ENCODE measurements at places on chromosomes 3 and 15.
A peak's percentile ranks its signal among the peaks of the same experiment; 100 is the strongest.

GRCh38 chr3:121531269-121531668 lies 14.5 kb downstream of the POLQ start:
- no peak for DNase-seq

- DNase-seq = no peak
These were observed 228.7 kb downstream of the MBNL1 start for GRCh38 chr3:152497457-152497856.

DNA sequence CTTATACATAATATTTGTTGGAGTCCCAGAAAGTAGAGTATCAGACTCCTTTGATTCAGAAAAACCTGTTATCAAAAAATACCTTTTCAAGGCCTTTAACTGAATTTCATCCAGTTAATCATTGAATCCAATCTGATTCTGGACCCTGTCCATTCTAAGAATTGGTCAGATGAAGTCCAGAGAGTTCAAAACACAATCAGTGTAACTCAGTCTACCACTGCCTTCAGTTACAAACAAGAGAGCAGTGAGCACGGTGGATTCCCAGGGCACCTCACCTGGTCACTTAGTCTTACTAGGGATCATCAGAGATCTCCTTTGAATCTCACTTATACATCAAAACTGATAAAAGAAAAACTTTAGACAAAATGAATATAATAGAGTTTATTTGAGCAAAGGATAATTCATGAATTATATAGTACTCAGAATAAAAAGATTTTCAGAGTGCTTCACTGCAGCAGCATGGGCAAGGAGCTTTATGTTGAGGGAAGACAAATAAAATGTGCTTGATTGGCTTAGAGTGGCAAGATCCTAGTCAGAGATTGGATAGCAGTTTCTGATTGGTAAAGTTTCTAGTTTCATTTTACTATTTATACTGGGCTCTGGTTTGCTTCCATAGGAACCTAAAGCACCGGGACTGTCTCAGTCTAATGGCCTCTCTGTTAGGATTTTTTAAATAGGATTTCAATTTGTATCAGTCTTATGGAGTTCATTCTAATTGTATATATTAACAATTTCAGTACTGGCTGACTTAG lies 474.9 kb upstream of the GOLIM4 start:
- DNase-seq = no peak

DNA sequence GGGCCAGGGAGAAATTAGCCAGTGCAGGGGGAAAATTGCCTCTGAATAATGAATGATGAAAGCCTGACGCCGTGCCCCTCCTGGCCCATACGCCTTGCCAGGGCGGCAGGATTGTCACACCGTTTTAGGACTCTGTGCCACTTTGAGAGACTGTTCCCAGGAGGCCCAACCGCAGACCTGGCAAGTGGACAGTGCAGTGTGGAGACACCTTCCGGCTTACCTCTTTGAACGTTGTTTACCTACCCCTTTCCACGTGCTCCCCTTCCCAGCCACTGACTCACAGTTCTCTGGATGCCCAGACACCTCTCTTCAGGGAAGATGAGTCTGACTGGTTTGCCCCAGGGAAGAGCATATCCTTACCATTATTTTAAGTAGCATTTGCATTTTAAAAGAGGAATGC lies 84.0 kb upstream of the PXYLP1 start:
- no peak for DNase-seq

- DNase-seq = no peak
These were observed 129.4 kb downstream of the CHST2 start for GRCh38 chr3:143249014-143249413.

DNA sequence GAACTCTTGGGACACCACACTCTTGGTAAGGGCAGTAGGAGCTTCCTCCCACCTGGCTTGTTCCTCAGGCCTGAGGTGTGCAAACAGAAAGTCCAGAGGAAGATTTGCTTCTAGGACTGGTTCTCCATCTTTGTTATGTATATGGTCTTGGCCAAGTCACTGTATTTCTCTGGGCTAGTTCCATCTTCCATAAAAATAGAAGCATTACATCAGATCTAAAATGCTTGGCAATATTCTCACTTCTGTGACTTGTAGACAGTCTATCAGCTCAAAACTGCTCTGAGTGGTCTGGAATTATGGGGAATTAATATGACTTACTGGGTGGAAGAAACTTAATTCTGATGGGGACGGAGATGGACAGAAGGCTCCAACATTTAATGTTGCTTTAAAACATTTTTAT lies 55.2 kb downstream of the TMEM108 start:
- no peak for DNase-seq

- DNase-seq = no peak
These were observed 39.3 kb downstream of the LRRK1 start for GRCh38 chr15:100958326-100959065.

- no peak for DNase-seq
These were observed 303.4 kb upstream of the ROPN1 start for GRCh38 chr3:124295362-124295761.

- DNase-seq = no peak
These were observed 941 bp downstream of the ZBED2 start for GRCh38 chr3:111594205-111594604.

DNA sequence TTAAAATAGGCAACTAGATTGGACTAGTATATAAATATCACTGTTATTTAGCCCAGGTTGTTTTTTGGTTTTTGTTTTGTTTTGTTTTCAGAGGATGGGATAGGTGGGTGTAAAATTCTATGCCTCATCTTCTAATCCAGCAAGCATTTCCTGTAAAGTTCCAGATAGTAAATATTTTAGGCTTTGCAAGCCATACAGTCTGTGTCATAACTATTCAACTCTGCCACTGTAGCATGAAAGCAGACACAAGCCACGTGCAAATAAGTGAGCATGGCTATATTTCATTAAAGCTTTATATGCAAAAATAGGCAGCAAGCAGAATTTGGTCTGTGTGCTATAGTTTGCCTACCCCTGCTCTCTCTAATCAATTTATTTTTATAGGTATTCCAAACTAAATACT lies 657.3 kb upstream of the TGFBR2 start:
- no peak for DNase-seq

- DNase-seq = no peak
These were observed 23.6 kb downstream of the SERPINI2 start for GRCh38 chr3:167450195-167450594.

DNA sequence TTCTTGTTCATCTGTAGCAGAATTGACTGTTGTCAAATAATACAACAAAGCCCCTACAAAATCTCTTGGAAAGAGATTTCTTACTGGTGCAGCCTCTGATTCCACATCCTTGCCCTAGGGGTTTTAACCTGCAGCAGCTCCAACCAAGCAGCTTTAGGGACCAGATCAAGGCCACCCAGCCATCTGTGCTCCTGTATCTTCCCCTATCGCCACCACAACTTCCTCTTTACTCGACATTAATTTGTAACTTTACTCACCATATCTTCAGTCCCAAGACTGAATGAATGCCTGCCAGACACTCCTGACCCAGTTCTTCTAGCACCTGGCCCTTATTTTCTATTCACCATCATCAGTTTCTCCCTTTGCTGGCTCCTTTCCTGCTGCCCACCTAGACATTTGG lies 156.6 kb upstream of the IL12A start:
- DNase-seq = no peak

DNA sequence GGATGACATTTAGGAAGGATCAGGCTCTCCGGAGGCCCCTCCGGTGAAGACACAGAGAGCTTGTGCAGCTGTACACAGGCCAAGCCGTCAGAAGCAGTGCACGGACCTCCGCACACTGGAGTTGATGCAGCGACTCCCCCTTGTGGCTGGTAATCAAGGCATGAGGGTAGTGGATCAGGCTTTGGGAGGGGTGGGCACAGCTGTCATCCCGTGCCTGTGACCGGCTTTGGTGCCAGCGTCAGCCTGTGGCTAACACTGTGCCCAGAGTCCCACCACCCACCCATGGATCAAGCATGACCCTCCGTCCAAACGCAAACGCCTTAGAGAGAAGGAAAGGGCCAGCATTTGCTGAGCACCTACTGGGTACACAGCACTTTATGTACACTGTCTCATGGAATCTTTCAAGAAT lies 8.2 kb upstream of the GRIP2 start:
- DNase-seq = peak; percentile 4

DNA sequence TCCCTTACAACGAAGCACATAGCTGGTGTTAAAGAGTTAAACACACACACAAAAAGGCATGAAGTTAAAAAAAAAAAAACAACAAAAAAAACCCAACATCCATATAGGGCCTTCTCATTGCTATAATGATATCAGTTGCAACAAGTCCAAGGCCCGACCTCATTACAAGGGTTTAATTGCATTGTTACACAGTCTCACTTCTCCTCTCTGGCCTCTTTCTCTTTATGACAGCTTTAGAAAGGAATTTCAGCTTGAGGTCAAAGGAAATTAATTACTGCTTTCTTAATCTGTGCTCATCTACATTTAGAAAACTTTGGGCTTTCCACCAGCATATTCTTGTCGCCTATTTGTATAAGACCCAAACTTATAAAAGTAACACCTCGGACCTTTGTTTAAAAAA lies 342.1 kb downstream of the NR2F2 start:
- no peak for DNase-seq

DNA sequence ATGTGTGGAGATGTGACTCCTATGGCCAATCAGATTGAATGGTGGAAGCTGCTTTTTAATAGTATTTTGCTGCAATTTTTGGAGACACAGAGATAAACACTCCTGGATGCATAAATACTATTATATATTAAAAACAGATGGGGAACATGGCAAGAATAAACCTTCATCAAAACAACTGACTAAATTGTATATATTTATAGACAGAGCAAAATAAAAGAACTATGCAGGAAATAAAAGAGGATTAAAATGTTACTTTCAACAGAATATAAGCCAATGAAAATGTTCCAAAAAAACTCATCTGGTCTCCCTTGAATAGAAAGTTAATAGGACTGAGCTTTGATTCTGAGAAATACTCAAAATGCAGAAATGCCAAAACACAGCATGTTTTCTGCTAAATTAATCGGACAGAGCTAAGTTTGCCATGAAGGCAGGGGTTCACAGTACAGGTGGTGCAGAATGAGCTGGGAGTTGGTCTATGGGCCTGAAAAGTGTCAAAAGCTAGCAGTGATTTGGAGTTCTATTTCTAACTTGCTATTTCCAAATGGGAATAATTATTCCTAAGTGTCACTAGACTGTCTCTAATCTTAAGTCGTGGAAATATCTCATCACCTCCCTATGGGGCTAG lies 227.2 kb downstream of the CNTN3 start:
- DNase-seq = no peak

GRCh38 chr15:80404761-80405553 lies 775 bp downstream of the ARNT2 start:
- DNase-seq = no peak

DNA sequence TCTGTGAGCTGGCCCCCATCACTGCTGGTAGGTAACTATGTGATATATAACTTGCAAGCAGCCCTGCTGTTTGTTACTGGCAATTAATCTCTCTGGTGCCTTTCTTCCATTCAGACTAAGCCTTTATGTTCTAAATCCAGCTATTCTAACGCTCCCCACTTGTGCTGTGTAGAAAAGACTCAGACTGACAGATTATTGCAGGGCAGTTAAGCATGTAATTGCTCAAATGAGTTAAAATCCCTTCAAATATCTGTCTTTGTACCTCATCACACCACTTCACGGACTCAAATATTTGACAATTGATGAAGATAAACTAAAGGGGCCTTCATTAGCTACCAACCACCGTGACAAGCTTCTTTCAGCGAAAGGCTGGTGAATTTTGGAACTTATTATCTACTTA lies 416.2 kb downstream of the NR2F2 start:
- no peak for DNase-seq

DNA sequence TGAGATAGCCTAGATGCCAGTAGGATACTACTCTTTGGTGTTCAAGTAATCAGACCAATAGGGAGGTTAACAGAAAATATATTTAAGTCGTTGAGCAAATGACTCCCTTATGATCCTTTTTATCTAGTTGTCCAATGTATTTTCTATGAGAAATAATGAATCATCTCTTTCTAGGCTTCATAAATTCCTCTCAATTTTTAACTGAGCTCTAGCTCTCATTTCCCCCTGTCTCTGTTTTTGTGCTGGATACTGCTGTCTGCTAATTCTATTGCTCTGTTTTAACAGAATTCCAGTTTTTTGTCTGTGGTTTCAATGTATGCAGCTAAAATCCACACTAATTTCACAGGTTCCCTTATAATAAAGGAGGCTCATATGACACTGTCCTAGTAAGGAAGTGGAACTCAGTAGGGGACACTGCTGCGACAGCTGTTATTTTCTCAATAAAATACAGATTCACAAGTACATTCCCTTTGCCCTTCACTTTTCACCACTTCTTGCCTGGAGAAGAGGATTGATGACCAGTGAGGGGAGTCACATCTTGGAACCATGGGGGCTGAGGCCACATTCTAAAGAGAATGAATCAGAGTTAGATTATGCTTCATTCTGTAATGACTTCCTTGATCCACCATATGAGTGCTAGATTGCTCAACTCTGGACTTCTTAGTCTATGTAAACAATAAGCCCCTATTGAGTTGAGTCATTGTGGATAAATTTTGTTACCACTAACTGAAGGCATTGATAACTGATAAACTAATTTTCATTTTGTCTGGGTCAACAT lies 558.7 kb upstream of the KCNMB2 start:
- DNase-seq = no peak

DNA sequence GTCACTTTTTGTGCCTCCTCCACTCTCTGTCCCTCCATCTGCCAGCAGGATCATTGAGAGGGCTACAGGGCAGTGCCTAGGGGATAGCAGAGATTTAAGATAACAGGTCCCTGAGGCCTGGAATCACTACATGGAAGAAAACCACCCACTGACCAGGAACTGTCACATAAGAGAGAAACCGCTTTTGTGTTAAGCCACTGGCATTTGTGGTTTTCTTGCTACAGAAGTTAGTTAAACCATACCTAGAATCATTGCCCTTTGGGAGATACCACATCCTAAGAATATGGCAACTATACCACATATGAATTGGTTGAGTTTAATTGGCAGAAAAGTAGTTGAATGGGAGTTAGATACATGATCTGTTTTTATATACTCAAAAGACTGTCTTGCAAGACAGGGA lies 112.8 kb upstream of the LPP start:
- DNase-seq = no peak

- DNase-seq = no peak
These were observed 925.0 kb downstream of the GBE1 start for GRCh38 chr3:80836395-80836794.

- no peak for DNase-seq
These were observed 365.5 kb downstream of the GBE1 start for GRCh38 chr3:81395739-81396513.

- no peak for DNase-seq
These were observed 18.7 kb downstream of the ISG20 start for GRCh38 chr15:88657326-88658069.

Measured in stimulated activated CD4-positive, alpha-beta T cell treated with anti-CD3 and anti-CD28 coated beads, Interleukin-12 subunit alpha, Interleukin-12 subunit beta, amount 100 ng/mL, for 24 hours (primary cell).